ENCODE measurements at places on chromosomes 7 and 10.

GRCh38 chr7:35749556-35749955 is 51.3 kb upstream of the SEPTIN7 start:
- DNase-seq, result no peak

DNA sequence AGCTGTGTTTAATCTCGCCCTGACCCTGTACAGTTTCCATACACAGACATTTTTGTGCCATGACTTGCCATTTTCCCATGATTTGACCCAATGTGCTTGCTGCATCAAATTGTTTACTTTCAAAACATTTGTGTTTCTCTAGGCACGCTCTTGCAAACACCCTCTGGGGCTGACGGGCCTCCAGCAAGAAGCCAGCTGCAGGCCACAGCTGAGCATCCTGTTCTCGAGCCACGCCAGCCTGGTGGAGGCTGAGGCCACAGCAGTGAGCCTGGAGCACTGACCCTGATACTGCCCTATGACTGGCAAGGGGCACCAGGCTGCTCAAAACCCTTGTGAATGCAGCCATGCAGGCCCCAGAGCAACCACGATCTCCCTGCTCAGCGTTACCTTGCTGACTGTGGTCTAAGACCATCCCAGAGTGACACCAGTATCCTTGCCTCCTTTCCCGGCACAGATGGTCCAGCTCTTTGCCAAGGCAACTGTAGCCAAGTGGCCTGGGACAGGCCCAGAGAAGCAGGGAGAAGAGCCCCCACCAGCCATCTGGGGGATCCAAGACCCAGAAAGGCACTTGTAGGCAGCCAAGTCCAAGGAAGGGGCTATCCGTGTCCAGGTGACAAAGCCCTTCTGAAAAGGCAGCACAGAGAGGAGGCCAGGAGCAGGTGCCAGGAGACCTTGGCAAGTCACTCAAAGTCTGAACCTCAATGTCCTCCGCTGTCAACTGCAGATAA is 78.5 kb downstream of the OAT start:
- DNase-seq, result no peak

GRCh38 chr7:618539-619367 is 99.1 kb upstream of the PDGFA start:
- no peak for DNase-seq

- DNase-seq, result no peak
Measured at GRCh38 chr7:71563276-71563675, 431.3 kb downstream of the GALNT17 start.

DNA sequence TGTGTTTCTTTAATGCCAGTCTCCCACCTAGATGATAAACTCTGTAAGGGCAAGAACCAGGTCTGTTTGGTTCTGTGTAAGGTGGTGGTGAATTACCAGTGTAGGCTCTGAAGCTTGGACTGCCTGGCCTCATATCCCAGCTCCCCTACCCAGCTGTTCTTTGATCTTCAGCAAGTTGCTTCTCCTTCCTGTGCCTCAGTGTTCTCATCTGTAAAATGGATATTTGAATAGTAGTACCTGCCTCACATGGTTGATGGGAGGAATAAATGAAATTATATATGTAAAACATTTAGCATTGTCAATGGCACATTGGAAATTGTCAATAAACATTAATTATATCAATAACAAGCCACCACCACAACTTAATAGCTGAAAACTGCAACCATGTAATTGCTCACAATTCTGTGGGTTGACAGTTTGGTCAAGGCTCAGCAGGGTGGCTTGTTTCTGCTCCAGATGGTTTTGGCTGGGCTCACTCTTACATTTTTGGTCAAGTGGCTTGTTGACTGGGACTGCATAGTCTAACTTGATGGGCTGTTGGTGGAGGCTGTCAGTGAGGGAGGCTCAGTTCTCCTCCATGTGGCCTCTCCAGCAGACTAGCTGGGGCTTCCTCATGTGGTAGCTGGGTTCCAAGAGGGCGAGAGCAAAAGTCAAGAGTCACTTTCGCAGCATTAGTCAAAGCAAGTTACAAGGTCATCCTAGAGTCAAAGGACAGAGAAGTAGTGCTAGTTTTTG is 84.5 kb upstream of the DUSP5 start:
- no peak for DNase-seq

- no peak for DNase-seq
Measured at GRCh38 chr10:3745521-3745920, 39.5 kb downstream of the KLF6 start.

DNA sequence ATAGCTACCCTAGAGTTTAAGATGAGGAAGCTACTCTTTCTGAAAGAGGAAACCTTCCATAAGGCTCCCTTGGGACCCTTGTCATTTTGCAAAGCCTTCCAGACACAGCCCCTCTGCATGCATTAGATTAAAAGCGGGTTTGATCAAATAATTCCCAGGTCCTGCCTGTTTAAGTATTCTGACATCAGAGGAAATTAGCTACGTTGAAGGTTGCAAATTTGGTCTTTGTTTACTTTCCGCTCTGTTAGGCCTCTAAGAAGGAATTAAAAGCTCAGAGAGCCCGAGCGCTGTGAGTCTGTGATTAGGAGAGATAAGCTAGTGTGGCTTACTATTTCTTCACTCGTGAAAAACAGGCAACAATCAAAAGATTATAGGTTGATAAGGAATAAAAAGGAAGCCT is 1.4 kb upstream of the THSD7A start:
- DNase-seq, result no peak

- no peak for DNase-seq
Measured at GRCh38 chr10:13439313-13440184, 89.3 kb downstream of the BEND7 start.

DNA sequence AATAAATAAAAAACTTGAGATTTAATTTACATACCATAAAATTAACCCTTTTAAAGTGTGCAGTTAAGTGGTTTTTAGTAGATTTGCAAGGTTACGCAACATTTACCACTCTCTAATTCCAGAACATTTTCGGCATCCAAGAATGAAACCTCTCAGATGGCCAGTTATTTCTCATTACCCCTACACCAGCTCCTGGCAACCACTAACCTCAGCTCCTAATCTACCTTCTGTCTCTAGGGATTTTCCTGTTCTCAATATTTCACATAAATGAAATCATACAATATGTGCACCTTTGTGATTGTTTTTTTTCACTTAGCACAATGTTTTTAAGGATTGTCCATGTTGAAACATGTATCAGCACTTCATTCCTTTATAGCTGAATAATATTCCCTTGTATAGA is 45.1 kb downstream of the INPP5F start:
- no peak for DNase-seq

DNA sequence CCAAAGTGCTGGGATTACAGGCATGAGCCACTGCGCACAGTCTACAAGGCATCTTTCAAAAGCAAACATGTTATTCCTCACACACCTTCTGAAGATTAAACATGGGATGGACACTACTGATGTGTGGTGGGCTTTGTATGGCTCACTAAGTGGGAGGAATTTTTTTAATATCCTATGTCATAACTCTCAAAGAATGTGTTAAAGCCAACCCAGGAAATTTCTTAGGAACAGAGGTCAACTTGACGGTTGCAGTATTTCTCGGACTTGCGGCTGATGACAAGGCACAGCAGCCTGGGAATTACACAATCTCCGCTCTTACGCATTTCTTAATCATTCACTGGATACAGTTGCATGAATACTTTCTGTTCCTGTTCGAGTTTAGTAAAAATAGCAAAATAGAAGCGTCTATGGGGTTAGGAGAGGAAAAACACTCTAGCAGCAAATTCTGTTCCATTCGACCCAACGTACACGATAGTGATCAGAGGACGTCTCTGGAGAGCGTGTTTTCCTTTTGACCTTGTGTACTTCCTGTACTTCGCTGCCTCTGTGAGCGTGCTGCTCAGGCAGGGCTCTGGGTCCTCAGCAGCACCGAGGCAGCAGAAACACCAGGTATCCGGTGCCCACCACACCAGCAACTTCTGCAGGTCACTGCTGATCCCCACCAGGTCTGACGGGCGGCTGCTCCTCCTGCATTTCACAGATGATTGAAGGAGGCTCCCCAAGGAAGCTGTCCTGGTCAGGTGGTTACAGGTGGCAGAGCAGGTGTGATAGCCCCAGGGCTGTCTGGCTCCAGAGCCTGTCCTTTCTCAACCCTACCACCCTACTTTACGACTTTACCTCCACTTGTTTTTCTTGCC is 26.4 kb upstream of the SRGN start:
- DNase-seq, result no peak

DNA sequence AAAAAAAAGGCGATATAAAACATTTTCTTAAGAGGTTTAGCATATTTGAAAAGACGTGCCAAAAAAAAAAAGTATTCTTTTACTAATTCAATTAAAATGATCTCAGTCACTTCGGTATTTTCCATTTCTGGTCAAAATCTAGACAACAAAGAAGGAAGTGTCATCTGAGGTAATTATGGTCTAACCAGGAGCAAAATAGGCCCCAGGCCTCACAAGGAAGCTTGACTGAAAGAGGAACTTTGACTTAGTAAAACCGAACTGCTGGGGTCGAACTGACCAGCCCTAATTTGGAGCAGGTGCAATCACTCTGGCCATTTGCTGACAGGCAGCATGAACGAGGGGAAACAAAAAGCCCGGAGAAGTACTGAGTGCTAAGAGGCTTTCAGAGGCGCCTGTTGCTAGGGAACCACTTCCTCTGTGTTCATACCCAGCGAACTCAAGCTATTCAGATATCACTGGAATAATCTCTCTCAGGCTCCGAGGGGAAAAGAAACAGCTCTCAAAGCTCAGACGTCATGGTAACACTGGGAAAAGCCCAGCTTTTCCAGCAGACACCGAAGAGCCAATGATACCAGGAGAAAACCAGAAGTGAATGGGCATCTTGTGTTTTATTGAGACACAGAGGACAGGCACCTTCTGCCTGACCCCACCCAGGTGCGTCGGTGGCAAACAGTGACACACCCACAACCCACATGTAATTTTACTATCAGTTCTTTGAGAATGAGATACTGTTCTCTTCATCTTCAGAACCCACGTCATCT is 126.5 kb downstream of the FAM107B start:
- DNase-seq, result peak; percentile 21
